ENCODE measurements at places on chromosomes 5 and 9. TPM values are rescaled to one million over a fixed set of nuclear protein-coding genes. Genes with fewer than 3 reads are reported as not detected.

The CCDC152 gene
- 13.2 TPM for total RNA-seq

The ZNF354C gene
- total RNA-seq = 7.2 TPM

The LVRN gene
- total RNA-seq = 0.11 TPM

The MEIKIN gene
- not detected for total RNA-seq

The CTNNA1 gene
- total RNA-seq = 86.7 TPM

The PKN3 gene
- 14.6 TPM for total RNA-seq

The NR5A1 gene
- not detected for total RNA-seq

The RFESD gene
- 4.1 TPM for total RNA-seq

The CYLC2 gene
- total RNA-seq = not detected

The SIT1 gene
- total RNA-seq = 76.5 TPM

The HAVCR2 gene
- total RNA-seq = 12.6 TPM

The LCN1 gene
- not detected for total RNA-seq

The NOXA1 gene
- total RNA-seq = 1.7 TPM

The EMB gene
- 37.4 TPM for total RNA-seq

The DEPDC1B gene
- total RNA-seq = 40.3 TPM

Data from activated CD4-positive, alpha-beta T cell treated with anti-CD3 and anti-CD28 coated beads for 36 hours (primary cell).